ENCODE measurements at places on chromosomes 11 and 22.

DNA sequence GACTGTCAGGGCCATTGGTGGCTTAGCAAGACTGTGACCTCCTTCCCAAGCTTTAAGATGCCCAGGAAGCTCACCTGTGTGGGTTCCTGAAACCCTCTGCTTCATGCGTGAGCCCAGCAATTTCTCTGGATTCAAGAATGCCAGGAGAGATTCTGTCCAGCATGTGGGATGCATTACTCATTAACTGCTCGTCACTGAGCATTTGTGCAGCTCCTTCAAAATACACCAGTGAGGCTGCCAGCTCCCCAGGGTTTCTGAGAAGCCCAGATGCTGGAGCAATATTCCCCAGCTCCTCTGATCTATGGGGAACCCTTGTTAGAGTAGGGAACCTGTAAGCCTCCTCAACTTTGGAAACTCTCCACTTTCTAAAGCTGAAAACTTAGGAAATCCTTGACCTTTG lies 126.5 kb downstream of the CHST1 start:
- no peak for DNase-seq

GRCh38 chr11:126890561-126890960 lies 110.0 kb downstream of the KIRREL3 start:
- DNase-seq, result no peak

DNA sequence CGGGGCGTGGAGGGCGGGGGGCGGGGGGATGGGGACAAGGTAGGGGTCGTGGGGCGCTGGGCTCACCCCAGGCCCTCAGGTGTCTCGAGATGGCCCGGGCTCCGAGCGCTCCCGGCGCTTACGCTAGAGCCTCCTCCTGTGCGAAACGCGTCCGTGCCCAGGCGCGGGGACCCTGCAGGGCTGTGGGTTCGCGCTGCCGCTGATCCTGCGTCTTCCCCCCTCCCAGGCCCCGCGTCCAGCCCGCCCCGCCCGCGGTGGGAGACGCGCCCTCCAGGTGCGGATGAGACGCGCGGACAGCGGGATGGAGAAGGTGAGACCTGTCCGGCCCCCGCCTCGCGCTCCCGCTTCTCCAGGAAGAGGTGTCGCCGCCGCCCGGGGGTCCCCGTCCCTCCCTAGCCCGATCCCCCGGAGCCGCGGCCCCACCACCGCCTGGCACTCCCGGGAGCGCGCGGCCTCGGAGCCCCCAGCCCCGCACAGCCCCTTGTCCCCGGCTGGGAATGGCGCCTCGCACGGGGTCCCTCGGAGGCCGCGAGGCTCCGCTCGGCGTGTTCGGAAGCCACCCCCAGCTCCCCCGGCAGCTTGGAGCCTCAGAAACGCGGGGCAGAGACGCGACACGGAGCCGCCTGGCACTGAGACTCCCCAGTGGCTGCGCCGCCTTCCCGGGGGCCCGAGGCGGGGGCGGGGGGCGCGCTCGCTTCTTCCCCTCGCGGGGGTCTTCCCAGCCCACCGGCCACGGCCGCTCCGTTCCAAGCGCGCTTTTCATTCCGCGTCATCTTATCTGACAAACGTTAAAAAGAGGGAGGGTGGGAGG lies 27.6 kb upstream of the TOLLIP start:
- DNase-seq, result no peak

GRCh38 chr11:77871855-77872254 lies 50.9 kb downstream of the AAMDC start:
- no peak for DNase-seq

GRCh38 chr11:95968585-95968984 lies 44.7 kb upstream of the MTMR2 start:
- no peak for DNase-seq

DNA sequence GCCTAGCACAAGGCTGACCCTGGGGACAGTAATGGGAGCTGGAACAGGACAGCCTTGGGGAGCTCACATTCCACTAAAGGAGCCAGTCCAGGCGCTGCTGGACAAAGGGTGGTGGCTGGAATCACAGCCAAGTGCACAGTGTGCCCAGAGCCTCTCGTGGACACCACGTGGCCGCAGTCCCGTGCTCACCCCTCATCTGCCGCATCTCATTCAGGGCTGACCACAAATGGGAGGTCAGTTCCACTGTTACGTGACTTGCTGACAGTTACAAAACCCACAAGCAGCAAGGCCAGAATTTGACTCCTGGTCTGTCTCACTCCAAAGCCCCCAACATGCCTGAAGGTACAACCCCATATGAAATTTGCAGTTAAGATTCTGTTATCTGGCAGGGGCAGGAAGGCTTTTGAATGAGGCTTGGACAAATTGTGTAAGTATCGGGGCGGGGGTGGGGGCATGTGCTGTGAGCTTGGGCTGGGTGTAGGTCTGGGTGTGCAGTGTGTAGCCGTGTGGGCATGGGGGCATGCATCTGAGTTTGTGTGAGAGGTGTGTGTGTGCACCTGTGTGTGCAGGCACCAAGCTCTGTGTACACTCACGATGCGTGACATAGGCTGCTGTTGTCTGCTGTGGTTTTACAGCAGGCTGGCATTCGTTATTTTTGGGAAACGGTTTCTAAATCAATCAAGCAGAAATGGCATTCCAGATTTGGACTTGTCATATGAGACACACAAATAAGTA lies 301.7 kb downstream of the BRD1 start:
- no peak for DNase-seq

DNA sequence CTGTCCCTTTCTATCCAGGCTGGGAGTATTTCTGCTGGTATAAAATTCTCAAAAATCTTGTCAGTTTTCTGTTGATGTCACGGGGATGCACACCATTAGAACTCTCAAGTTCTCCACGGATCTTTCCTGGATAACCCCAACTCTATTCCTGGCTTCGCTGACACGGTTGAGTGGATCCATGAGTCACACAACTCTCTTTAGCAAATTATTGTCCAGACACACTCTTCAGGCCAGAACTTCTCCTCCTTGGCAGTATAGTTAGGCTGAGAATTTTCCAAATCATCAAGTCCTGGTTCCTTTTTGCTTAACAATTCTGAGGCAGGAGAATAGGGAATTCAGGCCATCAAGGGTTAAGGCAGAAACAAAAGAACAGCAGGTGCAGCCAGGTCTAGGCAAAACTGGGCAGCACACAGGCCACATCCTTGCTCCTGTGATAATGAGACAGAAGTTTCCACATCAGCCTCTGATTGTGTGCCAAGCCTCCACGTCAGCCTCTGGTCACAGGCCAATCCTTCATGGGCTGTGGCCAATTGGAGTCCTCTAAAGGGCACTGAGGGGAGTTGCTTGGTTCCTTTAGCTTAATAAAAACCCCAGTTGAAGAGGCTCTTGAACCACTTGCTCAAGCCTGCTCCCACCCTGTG lies 5.7 kb upstream of the ACAT1 start:
- DNase-seq, result no peak

GRCh38 chr11:79098146-79098545 lies 342.7 kb downstream of the TENM4 start:
- DNase-seq, result no peak

- DNase-seq, result no peak
These were observed 11.6 kb downstream of the PPFIBP2 start for GRCh38 chr11:7525424-7525823.

GRCh38 chr22:22698263-22698750 lies 53.9 kb downstream of the GGTLC2 start:
- no peak for DNase-seq

- DNase-seq, result no peak
These were observed 434.1 kb downstream of the BRD1 start for GRCh38 chr22:49393526-49393925.

DNA sequence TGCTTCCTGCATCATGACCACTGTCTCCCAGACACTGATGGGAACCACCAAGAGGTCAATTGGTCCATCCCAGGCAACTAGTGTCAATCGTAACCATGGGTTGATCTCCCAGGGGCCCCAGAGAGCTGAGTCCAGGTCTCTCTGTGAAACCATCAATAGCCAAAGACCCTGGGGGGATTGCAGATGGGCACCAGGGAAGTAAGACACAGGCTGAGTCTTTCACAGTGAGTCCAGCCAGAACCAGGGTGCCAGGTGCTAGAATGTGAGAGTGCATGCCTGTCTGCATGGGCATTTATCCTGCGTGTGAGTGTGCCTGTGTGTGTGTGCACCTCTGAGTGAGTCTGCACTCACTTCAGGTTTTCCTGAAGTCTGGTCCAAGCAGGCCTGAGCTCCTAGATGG lies 45.3 kb upstream of the TTC12 start:
- DNase-seq, result no peak

- DNase-seq, result no peak
These were observed 22.4 kb downstream of the SNAP29 start for GRCh38 chr22:20881231-20881630.

Measured in stimulated activated CD4-positive, alpha-beta T cell treated with anti-CD3 and anti-CD28 coated beads, Interleukin-1b, Interleukin-23, amount 100 ng/mL, for 1 hour (primary cell).